ENCODE measurements at places on chromosomes 2 and 18. TPM values are rescaled to one million over a fixed set of nuclear protein-coding genes. Genes with fewer than 3 reads are reported as not detected.

Gene REEP1
- total RNA-seq = under 0.01 TPM

Gene POTEJ
- total RNA-seq = not detected

Gene TNS1
- 273 TPM for total RNA-seq

Gene SEC11C
- total RNA-seq = 30.5 TPM

Gene PID1
- 6.9 TPM for total RNA-seq

Gene AFF3
- total RNA-seq = 2.0 TPM

Gene GALR1
- total RNA-seq = not detected

Gene SLC5A7
- not detected for total RNA-seq

Gene NMUR1
- under 0.01 TPM for total RNA-seq

Gene PSMA8
- under 0.01 TPM for total RNA-seq

All from regular cardiac myocyte (primary cell).